Activated CD4-positive, alpha-beta T cell treated with anti-CD3 and anti-CD28 coated beads, Interleukin-2, amount 50 U/mL, for 24 hours (primary cell): ENCODE measurements at places on chromosomes 2 and 18.

GRCh38 chr2:85865539-85866164 lies 23.1 kb downstream of the ST3GAL5 start:
- DNase-seq: no peak

- no peak for DNase-seq
These were observed 103.6 kb downstream of the UNC80 start for GRCh38 chr2:209875270-209875669.

GRCh38 chr2:240930631-240931318 lies 24.6 kb downstream of the CROCC2 start:
- DNase-seq: no peak

DNA sequence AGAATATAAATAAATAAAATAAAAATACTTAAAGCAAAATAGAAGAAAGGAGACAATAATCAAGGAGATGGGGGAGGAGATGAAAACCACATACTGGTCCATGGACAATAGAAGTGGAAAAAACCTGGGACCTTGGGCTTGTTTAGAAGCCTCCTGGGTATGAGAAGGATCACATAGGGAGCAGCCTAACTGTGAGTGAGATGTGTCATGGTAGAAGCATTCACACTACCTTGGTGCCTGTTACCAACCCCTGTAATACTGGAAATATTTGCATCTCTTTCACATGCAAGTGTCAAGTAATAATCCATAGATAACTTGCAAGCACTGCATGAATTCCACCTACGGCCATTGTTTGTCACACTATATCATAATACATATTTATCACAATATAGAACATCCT lies 23.2 kb upstream of the RNF103 start:
- no peak for DNase-seq

DNA sequence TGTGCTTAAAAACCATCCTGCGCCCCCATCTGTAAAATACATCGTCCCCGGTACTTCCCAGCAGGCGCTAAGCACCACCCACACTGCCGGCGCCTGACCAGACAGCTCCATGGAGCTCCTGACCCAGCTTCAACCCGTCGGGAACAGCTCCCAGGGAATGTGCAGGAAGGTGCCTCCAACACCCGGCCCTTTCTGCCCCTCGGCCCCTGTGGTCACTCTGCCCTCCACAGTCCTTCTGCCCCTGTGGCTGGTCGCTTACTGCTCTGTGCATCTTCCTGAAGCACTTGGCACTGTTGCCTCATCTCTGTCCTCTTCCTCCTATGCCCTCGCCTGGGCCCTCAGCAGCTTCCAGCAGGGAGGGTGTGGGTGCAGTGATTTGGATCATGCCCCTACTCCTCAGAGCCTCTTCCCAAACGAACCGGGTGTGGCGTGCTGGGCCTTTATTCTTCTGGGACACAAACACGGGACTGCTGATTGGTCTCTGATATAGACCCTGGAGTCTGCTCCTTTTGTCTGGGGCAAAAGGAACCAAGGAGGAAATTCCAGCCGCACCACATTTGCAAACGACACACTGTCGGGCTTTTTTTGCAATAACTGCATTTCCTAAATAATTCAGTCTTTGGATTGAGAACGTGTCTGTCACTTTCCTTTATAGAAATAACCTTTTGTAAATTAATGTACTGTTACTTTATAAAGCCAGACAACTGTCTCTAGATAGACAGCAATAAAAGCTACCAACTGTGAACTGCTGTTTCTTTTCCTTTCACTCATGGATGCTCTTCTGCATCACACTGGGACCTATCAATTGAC lies 65.9 kb downstream of the ADI1 start:
- no peak for DNase-seq

DNA sequence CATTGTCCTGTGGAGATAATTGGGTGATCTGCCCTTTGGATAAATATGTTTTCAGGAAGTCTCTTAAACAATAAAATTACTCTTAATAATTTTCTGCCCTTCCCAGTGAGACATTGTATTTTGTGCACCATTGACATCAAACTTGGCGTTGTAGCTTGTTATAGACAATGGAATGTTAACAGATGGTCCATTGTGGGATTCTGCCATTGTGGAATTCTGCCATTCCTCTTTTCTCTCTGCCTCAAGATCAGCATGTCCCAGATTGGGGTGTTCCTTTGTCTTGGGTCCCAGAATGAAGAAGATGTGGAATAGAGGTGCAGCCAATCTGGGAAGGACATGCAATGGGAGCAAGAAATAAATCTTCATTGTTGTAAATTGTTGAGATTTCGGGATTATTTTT lies 15.1 kb upstream of the LDAH start:
- DNase-seq: no peak

- DNase-seq: no peak
These were observed 13.2 kb upstream of the LRRFIP1 start for GRCh38 chr2:237614151-237614720.

DNA sequence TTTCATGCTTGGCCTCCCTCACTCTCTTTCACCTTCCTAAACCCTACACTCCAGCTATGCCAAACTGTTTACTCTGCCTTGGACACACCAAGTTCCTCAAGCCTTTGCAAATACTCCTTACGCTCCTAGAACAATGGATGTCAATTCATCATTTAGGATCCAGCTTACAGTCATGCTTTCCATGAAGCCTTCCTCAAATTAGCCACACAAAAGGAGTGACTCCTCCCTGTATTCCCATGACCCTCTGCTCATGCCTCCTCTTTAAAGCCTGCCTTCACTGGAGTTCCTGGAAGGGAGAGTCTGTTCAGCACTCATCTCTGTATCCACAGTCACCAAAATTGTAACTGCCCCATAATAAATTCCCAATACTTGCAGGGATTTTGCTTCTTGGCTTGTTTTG lies 721 bp upstream of the EHD3 start:
- no peak for DNase-seq

DNA sequence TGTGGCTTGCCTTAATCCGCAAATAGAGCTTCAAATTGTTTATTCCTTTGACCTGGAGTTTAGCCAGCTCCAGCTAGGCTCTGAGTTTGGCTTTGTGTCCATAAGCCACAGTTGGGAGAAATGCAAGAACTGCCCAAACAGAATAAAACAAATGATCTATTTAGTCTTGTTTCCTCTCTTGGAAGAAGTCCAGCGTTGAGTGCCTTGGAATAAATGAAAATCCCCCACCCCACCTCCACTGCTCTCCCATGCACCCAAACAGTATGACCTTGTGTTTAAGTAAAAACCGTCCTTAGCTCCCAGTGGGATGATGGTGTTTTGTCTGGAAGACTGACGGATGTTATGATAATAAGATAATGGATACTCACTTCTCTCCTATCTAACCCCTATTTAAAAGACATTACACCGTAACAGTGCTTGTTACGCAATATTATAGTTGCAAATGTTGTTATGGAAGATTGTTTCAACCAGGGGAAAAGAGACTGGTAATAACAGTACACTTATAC lies 3.2 kb upstream of the SERPINE2 start:
- DNase-seq: no peak

- DNase-seq: no peak
These were observed 212.0 kb upstream of the NABP1 start for GRCh38 chr2:191465766-191466420.

GRCh38 chr2:126963390-126963789 lies 64.7 kb downstream of the TEX51 start:
- no peak for DNase-seq

GRCh38 chr2:176856683-176857082 lies 355.9 kb upstream of the HNRNPA3 start:
- DNase-seq: no peak

DNA sequence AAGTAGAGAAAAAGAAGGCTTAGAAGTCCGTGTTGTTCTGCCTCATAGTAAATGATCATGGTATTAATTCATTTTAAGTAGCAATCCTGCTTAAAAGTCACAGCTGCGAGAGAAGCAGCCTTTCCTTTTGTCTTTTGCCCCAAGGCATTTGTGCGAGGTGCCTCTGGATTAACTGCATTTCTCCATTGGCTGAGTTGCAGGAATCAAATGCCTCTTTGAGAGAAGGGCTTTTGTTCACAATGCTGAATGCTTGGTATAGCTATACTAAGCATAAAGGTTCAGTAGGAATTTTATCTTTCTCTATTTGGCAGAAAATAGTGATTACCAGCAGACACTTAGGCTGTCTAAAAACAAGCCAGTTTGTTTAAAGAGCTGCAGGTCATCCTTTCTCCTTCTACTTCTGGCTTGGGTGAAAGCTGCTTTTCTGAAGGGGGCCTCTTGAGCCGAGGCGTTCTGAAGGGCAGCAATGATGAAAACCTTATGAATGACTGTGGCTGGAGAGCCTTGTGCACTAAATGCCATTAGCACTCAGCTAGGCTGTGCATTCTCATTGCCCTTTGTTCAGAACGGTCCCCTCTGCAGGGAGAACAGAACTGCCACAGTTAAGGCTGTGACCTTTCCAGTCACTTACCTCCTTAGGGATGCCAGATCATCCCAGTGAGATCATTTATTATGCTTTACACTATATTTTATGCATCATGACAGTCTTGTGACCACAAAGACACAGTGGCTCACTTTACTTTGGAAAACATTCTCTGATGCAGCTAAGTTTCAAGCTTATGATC lies 68.8 kb upstream of the TMEM87B start:
- DNase-seq: no peak

DNA sequence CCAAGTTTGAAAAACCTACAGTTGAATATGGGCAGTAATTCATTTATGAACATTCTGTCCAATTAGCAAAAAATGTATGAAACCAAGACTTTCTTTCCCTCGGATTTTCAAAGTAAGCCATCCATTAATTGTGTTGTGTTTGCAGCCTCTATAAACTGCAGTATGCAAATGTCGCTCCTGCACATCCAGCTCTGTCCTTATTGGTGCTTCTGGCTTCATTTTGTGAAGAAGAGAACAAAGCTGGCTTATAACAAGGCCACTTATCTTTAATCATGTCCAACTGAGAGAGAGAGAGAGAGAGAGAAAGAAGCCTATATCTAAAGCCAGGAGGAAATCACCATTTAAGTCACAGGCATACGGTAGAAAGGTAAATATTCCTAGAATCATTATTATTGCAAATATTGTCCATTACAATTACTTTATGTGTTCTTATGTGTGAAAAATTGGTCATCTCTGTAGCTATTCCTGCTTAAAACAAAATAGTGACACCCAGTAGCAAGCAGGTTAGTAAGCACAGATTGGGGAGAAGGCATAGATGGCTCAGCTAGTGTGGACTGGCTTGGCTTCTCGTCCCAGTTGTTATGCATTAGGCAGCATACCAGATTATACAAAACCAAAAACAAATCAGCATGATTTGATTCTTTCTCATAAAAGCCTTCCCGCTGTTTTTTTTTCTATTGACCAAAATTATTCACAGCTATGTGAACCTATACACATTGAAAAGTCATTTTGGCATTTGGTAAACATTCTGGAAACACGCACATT lies 726.4 kb upstream of the SOX11 start:
- DNase-seq: no peak

DNA sequence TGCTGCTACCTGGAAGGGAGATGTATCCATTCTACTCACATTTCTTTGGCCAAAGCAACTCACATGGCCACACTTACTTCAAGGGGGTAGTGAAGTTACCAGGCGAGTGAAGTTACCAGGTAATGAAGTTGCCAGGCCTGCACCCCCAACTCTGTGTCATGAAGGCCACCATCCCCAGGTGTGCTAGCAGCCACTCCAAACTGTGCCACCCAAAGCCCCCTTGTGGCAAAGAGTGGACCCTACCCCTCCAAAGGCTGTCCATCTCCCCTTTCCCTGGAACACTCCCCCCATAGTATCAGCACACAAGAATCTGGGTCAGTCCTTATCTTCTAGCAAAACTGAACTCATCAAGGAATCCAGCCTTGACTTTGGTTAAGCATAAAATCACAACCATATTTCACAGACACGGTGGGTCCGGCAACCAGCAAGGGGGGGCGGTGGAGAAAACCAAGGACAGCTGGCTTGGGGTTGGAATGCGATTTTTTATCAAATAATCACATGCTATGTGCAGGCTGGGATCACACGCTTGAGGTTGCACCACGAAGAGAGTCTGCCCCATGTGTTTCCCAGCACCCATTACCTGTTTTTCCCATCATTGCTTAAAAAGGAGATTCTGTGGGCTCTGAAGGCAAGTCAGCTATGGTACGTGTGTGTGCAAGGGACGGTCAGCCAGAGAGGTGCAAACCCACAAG lies 60.9 kb downstream of the ZFP36L2 start:
- no peak for DNase-seq

DNA sequence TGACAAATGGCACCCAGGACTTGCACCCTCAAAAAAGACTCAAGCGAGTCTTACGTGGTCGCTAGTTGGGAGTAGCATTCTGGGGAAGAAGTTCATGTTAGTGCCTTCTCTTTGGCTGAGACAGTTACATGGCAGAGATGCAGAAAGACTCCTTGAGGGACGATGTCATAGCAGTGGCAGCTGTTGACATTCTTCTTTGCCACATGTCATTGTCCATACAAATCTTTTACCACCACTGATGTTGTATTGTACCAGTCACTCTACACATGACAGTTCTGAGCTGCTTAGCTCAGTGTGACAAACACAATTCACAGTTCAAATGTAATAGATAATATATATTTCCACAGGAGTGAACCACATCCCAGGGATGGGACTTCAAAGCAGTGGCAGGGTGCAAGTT lies 197.1 kb downstream of the TCF4 start:
- no peak for DNase-seq

DNA sequence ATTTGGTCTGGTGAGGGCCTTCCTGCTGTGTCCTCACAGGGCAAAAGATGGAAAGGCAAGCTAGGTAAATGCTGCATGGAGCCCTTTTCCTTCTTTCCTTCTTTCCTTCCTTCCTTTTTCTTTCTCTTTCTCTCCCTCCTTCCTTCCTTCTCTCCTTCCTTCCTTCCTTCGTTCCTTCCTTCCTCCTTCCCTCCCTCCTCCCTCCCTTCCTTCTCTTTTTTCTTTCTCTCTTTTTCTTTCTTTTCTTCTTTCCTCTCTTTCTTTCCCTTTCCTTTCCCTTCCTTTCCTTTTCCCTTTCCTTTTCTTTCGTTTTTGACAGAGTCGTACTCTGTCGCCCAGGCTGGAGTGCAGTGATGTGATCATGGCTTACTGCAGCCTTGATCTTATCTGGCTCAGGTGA lies 23.1 kb upstream of the C2orf74 start:
- DNase-seq: no peak

DNA sequence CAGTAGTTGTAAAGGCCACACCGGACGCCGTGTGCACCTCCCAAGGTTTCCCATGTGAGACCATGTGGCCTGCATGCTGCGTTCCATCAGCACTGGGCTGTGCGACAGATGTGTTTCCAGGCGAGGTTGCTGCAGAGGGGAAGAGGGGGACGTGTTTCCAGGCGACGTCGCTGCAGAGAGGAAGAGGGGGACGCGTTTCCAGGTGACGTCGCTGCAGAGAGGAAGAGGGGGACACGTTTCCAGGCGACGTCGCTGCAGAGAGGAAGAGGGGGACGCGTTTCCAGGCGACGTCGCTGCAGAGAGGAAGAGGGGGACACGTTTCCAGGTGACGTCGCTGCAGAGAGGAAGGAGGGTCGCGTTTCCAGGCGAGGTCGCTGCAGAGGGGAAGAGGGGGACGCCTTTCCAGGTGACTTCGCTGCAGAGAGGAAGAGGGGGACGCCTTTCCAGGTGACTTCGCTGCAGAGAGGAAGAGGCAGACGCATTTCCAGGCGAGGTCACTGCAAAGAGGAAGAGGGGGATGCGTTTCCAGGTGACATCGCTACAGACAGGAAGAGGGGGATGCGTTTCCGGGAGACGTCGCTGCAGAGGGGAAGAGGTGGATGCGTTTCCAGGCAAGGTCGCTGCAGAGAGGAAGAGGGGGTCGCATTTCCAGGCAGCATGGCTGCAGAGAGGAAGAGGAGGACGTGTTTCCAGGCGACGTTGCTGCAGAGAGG lies 24.5 kb downstream of the NFATC1 start:
- DNase-seq: no peak
